Activated naive CD4-positive, alpha-beta T cell treated with anti-CD3 and anti-CD28 coated beads, Interleukin-2, amount 50 U/mL, for 72 hours (primary cell): ENCODE measurements at places on chromosomes 7 and 10. TPM values are rescaled to one million over a fixed set of nuclear protein-coding genes. Genes with fewer than 3 reads are reported as not detected.
A peak's percentile ranks its signal among the peaks of the same experiment; 100 is the strongest.

The CALHM3 gene
- total RNA-seq, result not detected

The ELAPOR2 gene
- total RNA-seq, result 2.3 TPM

The GBX1 gene
- total RNA-seq, result 0.31 TPM

The PRF1 gene
- total RNA-seq, result 35.7 TPM

The IDI2 gene
- not detected for total RNA-seq

The CYP26A1 gene
- not detected for total RNA-seq

The MLXIPL gene
- not detected for total RNA-seq

The SLC16A12 gene
- total RNA-seq, result not detected

The GRID2IP gene
- 0.21 TPM for total RNA-seq

The COBL gene
- not detected for total RNA-seq

The NRP1 gene
- total RNA-seq, result 0.21 TPM

The KCNK18 gene
- not detected for total RNA-seq

- DNase-seq, result no peak
These were observed 69.0 kb downstream of the SEPTIN7 start for GRCh38 chr7:35869810-35870209.

GRCh38 chr7:137669706-137670105 is 177.1 kb downstream of the DGKI start:
- no peak for DNase-seq

DNA sequence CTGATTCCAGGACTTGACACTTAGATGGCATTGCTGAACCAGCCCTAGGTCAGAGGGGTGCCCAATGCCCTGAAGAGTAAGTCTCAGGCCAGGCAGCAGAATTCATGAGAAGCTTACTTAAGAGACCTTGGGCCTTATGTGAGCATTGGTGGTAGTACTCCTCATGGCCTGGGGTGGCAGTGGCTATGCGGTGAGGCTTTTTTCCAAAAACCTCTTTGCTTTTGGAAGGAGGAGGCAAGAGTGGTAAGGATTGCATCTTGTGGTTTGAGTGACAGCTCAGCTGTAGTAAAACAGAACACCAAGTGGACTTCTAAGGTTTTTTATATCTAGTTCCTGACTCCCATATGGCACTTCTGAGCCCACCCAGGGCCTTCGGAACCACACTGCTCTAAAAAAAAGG is 459.0 kb upstream of the STEAP1 start:
- no peak for DNase-seq

DNA sequence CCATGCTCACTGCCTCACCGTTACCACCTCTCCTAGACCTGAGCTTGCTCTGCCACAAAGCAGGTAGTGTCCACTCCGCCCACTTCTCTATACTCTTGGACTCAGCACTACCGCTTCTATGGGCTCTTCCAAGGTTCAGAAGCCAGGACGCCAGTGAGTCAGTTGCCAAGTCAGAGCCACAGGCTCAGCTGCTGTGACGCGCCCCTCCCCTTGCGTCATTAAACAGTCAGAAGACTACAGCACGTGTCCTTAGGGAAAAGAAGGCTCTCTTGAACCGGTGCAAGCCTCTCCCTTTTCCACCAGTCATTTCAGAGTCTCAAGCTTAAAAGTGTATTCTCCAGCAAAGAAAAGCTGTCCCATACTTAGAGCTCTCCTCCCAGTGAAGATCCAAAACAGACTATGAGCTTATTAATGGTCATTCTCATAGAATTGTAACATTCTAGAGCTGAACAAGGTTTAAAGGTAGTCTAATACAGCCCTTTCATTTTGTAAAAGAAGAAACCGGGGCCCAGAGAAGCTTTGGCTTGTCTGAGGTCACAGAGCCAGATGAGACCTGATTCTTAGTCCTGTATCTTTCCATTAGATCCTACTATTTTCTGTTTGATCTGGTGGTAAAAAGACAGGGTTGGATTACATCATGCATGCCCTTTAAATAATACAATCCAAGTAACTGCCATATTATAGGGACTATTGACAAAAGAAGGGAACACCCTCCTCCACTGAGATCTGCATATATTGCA is 40.9 kb upstream of the MET start:
- DNase-seq, result no peak

GRCh38 chr10:117399341-117400196 is 24.3 kb upstream of the PDZD8 start:
- DNase-seq, result no peak

- no peak for DNase-seq
These were observed 101.2 kb upstream of the PARD3 start for GRCh38 chr10:34916314-34916713.

- no peak for DNase-seq
These were observed 13.2 kb upstream of the NPS start for GRCh38 chr10:127535802-127536515.

- DNase-seq, result no peak
These were observed 229.2 kb upstream of the HPS1 start for GRCh38 chr10:98675902-98676301.

DNA sequence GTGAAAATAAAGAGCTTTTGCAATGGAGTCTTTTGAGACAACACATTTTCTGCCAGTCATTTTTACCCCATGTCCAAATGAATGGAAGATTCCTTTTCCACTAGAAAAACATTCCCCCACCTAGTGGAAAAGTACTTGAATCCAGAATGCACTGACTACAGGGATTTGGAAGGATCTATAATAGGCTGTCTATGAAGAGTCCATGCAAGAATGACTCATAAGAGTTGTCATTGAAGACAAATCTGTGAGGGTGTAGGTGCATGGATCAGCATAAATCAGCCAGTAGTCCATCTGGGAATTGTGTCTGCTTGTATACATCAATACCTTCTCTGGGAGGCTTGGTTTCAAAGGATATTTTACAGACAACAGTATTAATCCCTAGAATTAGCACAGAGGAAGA is 32.5 kb upstream of the TRUB1 start:
- DNase-seq, result no peak

DNA sequence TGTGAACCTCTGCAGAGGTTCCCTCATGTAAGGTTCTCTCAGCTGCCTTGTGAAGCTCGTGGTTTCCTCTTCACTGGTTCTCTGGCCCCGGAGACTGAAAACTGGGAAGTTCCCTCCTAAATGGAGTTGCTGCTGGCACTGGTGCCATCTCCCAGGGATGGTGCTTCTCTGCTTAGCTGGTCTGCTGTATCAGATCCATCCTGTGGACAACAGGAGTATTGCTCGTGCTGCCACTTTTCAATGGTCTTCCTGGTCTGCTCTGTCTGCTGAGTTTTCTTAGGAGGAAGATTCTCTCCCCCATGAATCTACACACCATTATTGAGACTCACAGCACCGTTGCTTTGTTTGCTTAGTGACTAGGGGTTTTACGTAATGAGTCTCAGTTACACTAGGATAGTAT is 247.8 kb downstream of the OTUD1 start:
- no peak for DNase-seq

GRCh38 chr7:17523813-17524739 is 225.6 kb downstream of the AHR start:
- no peak for DNase-seq

- peak; percentile 14 for DNase-seq
These were observed 19.1 kb upstream of the ARMS2 start for GRCh38 chr10:122435212-122435827.

- no peak for DNase-seq
These were observed 17.2 kb downstream of the PANK1 start for GRCh38 chr10:89627830-89628229.

GRCh38 chr7:145774777-145775176 is 341.8 kb upstream of the CNTNAP2 start:
- DNase-seq, result no peak

GRCh38 chr7:157574120-157574825 is 237.5 kb downstream of the DNAJB6 start:
- no peak for DNase-seq

- no peak for DNase-seq
These were observed 20.6 kb downstream of the KIN start for GRCh38 chr10:7767209-7767608.

- DNase-seq, result no peak
These were observed 23.8 kb downstream of the PALS2 start for GRCh38 chr7:24597014-24597413.

DNA sequence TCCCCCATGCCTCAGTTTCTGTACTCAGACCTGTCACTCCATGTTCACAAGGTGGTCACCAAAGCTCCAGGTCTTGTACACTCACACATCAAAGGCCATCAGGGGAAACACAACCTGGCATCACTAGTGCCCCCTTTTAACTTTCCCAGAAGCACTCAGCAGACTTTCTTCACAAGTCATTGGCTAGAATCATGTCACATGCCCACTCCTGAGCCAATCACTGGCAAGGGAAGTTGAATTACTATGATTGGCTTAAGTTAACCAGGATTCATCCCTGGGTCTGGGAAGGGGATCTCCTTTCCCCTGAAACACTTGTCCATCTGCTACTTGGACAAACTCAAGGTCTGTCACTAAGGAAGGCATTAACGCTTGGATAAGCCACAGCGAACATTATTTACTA is 193.8 kb upstream of the PLXNA4 start:
- no peak for DNase-seq

DNA sequence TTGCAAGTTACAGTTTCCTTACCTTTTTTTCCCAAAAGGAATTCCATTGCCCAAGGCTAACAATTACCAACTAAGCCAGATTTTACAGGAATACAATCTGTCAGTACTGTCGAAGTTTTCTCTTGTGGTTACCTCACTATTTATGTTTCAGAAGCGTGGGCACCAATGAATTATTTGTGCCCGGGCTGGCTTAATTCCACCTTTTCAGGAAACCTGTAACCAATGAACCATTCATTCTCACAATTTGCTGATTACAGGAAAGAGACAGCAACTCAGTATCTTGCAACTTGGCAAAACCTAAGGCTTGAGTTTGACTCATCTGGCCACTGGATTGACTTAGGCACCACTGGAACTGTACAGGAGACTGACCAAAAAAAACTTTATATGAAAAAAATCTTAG is 485.6 kb downstream of the INHBA start:
- DNase-seq, result no peak

DNA sequence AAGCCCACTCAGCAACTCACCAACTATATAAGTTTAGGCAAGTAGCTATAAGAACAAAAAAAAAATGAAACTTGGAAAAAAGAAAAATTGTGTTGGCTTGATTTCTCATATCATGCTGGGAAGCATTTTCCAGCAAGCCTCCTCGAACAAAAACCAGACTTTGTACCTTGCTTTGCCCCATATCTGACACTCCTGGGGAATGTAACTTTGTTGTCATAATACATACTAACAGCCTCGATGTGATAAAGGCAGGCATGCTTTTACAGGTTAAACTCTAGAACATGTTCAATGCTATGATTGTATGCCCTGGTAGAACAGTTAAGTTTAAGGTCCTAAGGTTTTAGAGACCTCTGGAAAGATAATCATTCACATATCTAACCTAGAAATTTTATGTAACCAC is 11.6 kb downstream of the CFAP43 start:
- DNase-seq, result no peak

- no peak for DNase-seq
These were observed 55.3 kb downstream of the TCF7L2 start for GRCh38 chr10:113005380-113005779.

DNA sequence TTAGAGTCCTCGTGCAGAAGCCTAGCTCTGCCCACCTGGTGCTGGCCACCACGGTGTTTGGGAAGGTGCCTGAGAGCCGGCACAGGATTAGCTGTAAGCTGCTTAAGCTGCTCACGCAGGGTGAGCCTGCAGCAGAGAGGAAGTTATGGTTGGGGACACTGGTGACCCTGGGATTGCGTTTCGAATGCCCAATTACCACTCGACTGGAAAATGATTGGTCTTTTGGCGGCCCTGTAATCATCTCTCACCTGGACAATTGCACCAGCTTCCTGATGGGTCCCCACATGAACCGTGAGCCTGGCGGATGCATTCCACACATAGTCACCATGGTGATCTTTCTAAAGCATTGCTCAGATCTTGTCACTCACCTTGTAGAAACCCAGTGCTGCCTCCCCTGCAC is 442.3 kb upstream of the ZMIZ1 start:
- no peak for DNase-seq

- DNase-seq, result no peak
These were observed 88.5 kb downstream of the PPP1R17 start for GRCh38 chr7:31775556-31775955.

DNA sequence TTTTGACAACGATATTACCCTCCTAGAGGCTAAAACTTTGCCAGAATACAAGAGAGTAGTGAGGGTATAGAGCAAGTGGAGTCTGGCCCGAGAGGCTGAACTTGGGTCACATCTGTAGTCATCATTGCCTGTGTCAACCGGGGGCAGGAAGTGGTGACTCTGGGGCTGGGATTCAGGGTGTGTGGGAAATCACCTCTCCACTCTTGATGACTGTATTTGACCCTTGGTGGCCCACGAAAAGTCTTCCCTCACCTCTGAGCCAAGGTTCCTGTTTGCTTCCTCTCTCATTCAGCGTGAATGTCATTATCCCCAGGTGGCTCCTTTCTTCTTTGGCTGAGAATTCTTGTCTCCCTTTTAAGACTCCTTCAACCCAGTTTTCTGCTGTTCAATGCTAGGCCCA is 240.4 kb downstream of the ABCA13 start:
- no peak for DNase-seq

DNA sequence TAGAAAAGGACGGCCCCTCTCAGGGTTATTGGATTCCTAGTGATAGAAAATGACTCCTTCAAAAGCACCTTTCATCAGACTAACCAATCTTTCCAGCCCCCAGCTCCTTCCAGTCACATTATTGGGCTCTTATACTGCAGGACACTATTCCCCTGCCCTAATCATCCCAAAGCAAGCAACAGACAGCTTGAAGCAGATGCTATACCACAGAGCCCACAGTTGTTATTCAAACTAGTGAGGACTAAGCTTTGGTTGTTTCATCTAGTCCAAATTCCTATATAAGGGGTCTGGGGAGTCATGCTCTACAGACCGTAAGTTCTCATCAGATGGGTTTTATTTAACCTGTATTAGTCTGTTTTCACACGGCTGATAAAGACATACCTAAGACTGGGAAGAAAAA is 24.5 kb downstream of the ZC3HAV1L start:
- no peak for DNase-seq

GRCh38 chr10:52950578-52950977 is 178.0 kb upstream of the MBL2 start:
- no peak for DNase-seq

- no peak for DNase-seq
These were observed 2.1 kb downstream of the TBX20 start for GRCh38 chr7:35251606-35252310.

GRCh38 chr7:3882782-3883181 is 581.7 kb downstream of the SDK1 start:
- no peak for DNase-seq

GRCh38 chr7:101235050-101235449 is 2.6 kb downstream of the CLDN15 start:
- no peak for DNase-seq

DNA sequence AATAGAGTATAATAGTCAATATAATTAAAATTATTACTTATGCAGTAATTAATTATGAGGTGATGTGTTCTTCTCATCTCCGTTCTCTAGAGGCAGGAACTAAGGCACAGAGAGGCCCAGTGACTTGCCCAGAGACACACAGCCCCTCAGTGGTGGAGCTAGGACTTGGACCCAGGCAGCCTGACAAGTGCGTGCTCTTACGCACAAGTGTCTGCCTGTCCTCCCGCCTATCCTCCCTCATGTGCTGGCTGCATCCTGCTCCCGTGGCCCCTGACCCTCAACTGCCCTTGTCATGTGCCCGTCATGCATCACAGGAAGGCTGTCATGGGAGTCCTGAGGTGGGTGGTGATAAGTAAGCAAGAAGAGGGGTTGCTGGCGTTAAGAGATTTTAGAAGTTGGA is 14.3 kb downstream of the IL2RA start:
- DNase-seq, result peak; percentile 2

GRCh38 chr7:23473844-23474093 is 3.5 kb upstream of the IGF2BP3 start:
- no peak for DNase-seq
